ENCODE measurements at places on chromosomes 5 and 9. TPM values are rescaled to one million over a fixed set of nuclear protein-coding genes. Genes with fewer than 3 reads are reported as not detected.

The TXN gene
- total RNA-seq = 168 TPM

DNA sequence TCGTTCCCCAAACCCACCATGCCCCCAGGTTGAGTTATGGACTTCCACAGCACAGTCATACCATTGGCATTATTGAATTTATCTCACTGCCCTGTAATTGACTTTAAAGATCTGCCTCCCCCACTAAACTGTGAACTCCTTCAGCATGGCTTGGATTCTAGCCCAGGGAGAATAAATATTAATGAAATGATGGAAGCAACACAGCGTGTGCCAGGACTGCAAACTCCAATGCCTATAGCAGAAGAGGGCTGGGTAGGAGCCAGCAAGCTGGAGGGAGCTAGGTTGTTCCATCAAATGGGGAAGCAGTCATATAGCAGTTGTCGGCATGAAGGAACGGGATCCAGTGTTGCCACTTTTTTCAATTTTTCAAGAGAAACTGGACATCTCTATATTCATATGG lies 69.0 kb upstream of the MSX2 start:
- no peak for DNase-seq

- DNase-seq = peak; percentile 95
These were observed 36.4 kb upstream of the F2RL1 start for GRCh38 chr5:76782444-76782843.

The PAEP gene
- total RNA-seq = not detected

DNA sequence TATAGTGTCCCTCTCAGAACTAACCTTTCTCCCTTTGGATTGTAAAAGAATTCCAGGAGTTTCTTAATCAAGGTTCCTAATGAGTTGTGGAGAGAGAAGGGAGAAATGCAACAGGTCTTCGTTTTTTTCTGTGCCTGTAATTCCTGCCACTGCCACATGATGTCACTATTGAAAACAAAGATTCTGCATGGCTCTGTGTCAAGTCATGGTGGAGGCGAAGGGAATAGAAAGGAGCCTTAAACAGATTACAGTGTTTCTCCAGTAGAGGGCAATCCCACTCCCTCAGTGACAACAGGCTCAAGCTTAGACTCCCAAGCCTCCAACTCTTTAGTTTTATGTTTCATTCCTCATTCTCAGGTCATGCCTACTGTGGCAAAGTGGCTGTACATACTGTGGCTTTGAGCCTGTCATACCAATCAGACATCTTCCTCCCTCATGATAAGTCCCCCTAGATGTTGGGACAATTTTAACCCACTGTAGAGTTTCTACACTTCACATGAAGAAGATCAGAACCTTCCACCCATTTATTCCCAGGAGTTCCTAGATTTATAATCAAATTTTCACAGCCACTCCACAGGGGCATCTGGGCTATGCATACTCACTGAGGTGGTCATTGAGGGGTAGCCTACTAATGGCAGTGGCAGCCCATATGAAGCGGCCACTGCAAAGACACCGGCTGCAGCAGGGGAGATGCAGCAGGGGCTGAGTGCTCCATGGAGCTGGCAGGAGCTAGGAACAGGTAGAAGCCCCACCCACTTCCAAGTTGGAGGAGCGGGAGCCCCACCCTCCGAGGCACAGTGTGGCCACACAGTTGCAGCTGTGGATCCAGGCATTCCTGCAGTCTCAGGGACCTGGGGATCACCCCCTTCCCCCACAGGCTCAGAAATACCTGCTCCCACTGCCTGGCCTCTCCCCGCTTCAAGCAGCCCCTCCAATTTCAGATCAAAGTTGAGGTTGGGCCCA lies 97.4 kb upstream of the TRIM32 start:
- no peak for DNase-seq

The TICAM2 gene
- 0.20 TPM for total RNA-seq

DNA sequence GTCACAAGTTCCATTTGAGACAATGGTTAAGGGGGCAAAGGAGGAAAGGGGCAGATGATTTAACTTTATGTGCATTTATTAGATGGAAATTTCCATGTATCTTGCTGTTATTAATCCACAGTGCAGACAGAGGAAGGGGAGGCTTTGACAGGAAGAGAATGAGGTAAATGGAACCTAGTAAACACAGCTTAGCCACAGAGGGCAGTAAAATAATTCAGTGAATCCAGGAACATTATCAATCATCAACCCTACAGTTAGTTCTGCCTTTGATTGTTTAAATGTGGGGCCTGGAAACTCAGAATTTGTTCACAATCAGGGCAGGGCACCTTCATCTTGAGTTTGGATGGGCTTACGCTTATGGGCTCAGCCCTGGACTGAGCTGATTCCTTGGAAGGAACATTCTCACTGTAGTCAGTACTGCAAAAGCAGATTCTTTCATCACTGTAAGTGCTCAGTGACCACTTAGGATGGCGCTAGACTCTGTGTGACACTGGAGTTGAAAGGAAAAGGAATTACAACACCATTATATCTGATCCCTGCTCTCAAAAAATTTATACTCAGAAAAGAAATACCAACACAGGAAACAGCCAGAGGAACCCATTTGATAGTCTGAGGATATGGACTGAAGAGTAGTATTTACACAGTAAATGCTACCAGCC lies 169.5 kb downstream of the PIK3R1 start:
- no peak for DNase-seq

DNA sequence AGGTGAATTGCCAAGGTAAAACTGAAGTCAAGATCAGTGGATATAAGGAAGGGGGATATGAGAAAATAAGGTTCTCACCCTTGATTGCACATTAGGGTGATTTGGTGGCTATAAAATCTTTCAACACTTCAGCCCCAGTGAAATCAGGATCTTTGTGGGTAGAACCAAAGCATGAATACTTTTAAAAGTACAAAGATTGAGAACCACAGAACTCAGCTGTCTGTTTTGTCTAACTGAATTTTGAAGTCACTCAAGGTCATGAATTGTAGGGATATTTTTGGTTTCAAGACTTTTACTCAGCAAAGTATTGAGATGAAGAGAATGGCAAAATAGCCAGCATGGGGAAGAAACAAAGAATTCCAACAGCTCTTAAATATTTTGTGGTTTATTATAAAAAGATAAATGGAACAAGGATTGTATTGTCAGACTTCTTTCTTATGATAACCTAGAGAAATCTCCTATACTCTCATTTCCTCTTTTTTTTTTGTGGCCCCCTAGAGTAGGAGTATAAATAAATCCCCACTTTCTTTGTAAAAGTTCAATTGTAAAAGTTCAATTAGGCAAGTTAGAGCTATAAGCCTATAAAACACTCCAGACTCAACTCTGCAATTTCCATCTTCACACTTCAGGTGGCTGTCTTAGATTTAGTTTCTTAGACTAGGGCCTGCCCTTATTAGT lies 272.9 kb downstream of the PDE4D start:
- DNase-seq = no peak

DNA sequence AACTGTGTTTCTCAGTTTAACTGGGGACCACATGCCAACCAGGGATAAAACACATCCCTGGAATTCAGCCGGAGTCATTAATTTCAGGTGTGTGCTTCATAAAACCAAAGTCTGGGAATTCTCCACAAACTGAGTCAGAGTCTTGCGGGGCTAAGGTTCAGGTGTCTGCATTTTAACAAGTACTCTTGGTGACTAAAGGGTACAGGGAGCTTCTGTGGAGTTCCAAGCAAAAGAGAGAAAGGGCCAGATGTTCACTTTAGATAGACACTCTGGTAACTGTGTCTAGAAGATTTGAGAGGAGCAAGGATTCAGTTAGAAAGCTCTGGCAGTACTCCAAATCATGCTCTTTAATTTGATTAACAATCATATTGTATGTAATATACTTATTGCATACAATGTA lies 4.0 kb downstream of the NADK2 start:
- no peak for DNase-seq

DNA sequence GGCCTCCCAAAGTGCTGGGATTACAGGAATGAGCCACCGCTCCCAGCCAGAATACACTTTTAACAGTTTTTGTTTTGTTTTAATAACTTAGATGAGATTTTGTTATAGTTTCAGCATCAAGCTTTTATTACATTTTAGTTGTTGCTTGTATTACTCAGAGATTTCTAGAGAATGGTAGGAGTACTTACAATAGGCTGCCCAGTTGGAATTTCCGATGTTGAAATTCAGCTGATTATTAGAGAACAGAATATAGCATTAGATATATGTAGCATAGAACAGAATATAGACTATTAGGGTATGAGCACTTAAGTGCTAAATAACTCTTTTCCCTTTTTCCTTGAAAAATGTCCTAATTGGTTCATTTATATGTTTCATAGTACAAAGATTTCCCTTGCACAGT lies 6.2 kb downstream of the KDM4C start:
- no peak for DNase-seq

DNA sequence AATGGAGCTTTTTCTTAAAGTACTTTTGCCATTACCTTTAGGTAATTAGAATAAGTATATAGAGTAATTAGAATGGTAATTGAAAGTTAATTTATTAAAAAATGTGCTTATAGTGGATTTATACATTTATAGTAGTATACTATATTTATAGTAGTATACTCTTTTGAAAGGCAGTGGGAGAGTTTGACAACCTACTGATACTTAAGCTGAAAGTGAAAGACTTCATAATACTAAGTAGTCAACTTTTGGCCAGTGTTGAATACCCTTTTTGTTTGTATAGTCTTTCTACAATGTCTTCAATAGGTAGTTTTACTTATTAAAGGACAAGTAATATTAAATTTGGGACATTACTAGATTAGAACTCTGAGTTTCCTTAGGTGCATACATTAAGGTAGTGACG lies 12.9 kb downstream of the SREK1 start:
- DNase-seq = no peak

The PCDHGC4 gene
- total RNA-seq = 0.79 TPM

GRCh38 chr5:79201206-79201605 lies 34.7 kb upstream of the JMY start:
- no peak for DNase-seq

The ENHO gene
- not detected for total RNA-seq

GRCh38 chr9:117414906-117415331 lies at the start of gene ASTN2:
ASTN2 (minus strand) TSS chr9:117415057; CDS start chr9:117414938, 119 bp downstream.
- no peak for DNase-seq

DNA sequence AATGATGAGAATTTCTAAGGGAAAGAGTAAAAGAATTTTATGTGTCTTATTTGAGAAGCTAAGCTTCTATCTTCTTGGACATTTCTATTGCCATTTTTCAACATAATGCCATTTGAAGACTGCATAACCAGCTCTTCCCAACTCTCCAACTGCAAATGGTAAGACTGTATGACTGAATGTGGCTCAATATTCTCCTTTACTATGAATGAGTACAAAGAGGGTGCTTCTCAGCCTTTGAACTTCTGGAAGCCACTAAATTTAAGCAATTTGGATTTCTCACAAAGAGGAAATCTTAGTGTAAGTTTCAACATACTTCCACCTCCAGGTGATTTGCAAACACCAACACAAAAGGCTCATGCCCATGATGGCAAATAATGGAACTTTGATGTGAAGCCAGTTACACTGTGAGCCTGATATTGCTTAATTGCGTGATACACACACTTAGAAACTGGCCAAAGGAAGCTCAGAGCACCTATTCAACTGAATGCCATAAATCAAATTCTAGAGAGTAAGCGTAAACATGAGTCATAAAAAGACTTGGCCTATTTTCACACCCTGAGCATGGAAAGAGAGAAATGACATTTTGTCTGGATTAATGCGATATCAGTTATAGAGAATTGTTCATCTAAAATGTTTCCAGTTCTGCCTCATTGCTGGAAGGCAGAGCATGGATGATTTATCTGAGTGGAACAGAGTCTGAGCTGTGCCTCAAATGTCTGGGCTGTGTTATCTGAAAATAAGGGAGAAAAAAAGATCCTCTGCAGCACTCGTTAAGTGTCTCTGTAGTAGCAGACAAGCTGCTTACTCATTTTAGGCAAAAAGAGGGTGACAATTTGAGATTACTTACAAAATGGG lies 145.3 kb downstream of the PLK2 start:
- DNase-seq = peak; percentile 67

DNA sequence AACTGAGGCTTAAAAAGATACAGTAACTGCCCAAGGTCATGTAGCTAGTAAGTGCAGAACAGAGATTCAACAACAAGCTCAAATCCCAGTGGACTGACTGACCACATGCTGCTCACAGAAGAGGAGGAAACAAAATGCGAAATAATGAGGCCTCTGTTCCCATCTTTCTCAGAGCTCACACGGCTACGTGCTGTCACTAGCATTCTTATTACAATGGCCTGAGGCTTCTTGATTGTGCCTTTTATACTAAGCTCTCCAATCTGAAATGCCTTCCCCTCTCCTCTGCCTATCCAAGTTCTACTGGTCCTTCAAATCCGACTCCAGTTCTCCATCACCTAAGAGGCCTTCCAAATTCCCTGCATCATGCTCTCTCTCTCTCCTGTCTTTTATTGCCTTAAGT lies 26.0 kb downstream of the SGTB start:
- no peak for DNase-seq

DNA sequence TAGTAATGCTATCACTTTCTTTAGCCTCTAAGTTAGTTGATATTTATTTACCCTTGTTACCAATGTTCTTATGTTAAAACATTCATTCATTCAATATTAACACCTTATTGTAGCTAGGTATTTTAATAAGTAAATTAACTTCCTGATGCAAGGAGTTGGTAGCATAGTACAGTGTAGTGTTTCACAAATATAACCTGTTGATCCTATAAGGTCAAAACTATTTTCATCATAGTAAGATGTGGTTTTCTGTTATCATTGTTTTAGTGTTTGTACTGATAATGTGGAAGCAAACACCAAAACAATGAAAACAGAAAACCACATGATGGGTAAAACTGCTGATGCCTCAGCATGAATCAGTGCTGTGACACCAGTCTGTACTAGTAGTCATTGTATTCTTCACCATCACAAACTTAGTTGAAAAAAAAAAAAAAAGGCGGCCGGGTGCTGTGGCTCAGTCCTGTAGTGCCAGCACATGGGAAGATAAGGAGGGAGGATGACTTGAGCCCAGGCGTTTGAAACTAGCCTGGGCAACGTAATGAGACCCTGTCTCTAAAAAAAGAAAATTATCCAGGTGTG lies 36.5 kb downstream of the ZCCHC7 start:
- no peak for DNase-seq

DNA sequence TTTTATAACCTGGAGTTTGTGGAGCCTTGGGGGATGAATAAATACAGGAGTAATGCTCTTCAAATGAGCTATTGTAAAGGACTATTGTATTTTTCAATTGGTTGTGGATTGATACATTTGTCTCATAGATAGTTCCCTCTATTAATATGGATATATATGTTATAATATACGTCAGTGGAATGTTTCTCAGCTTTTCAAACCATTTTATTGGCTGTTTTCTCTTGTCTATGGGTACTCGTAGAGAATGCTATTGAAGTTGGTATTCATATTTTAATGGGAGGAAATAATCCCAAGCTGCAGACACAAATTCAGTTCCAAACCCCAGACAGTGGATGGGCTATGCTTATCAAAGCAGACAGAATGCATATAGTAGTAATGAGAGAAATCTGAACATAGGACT lies 181.8 kb upstream of the DAB2 start:
- DNase-seq = no peak

DNA sequence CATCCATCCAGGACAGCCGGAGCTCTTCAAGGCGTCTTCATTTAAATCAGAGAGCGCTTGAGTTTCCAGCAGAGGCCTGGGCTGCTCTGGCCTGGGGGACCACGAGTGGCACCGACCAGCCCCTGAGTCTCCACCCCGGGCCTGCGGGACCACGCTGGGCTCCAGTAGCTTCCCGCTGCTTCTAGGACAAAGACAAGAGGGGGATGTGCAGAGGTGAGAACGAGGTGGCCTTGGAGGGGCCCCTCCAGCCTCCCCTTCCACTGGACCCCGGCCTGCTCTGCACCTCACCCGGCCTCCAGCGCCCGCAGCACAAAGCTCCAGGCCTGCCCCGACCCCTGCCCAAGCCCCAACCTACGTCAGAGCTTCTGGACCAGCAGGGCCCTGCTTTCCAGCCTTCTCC lies 81.6 kb downstream of the IRX2 start:
- no peak for DNase-seq

- DNase-seq = no peak
These were observed 185.0 kb downstream of the CSNK1G3 start for GRCh38 chr5:123696921-123697341.

All from lung microvascular endothelial cell (primary cell).